ENCODE measurements at places on chromosomes 3 and 15. TPM values are rescaled to one million over a fixed set of nuclear protein-coding genes. Genes with fewer than 3 reads are reported as not detected.

Gene ERC2
- 0.10 TPM for total RNA-seq

Gene IGDCC3
- not detected for total RNA-seq

Gene IGSF11
- under 0.01 TPM for total RNA-seq

Gene SLC15A2
- 0.26 TPM for total RNA-seq

Gene REC114
- not detected for total RNA-seq

Gene FGD5
- total RNA-seq = 0.20 TPM

Gene TICRR
- 1.7 TPM for total RNA-seq

Gene MKRN2
- total RNA-seq = 29.7 TPM

Gene GNAT1
- not detected for total RNA-seq

Gene EFCAB12
- total RNA-seq = 0.03 TPM

Gene PRTG
- total RNA-seq = 0.78 TPM

Gene MFSD1
- total RNA-seq = 127 TPM

Gene RHOV
- 0.07 TPM for total RNA-seq

Gene BLM
- 1.2 TPM for total RNA-seq

Gene SLC12A1
- total RNA-seq = not detected

Gene CLDN16
- 0.30 TPM for total RNA-seq

Gene HEMK1
- 20.8 TPM for total RNA-seq

Gene TMCO5A
- total RNA-seq = not detected

All from smooth muscle cell of the pulmonary artery (primary cell).